WTC11 (cell line): ENCODE measurements at places on chromosomes 5 and 9. TPM values are rescaled to one million over a fixed set of nuclear protein-coding genes. Genes with fewer than 3 reads are reported as not detected.

The RLN2 gene
- 4.0 to 4.7 TPM (median 4.3 TPM) in 3 replicates for total RNA-seq

- no peak for DNase-seq
These were observed 14.4 kb upstream of the TMEM245 start for GRCh38 chr9:109134167-109134578.

GRCh38 chr9:87713278-87713987 is 12.5 kb upstream of the CTSL start:
- DNase-seq, result no peak

- no peak for DNase-seq
These were observed 205.7 kb downstream of the GAS1 start for GRCh38 chr9:86741311-86742208.

- no peak for DNase-seq
These were observed 21.0 kb upstream of the RALGDS start for GRCh38 chr9:133141833-133142595.

DNA sequence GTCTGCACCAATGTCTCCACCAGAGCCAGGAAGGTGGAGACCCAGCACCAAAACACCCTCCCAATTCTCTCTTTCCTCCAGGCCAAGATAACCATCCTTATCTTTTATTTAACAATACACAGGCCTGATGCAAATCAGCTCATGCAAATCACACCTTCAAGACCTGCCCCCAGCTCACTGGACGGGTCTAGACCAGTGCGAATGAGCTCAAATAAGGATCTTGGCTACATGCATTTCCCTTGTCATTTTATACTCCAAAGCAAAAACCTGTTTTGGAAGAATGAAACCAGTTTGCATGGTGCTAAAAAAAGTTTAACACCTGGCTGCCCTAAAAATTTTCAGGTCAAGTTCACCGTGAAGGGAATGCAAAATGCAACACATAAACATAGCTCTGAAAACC is 31.9 kb upstream of the DAPK1 start:
- no peak for DNase-seq

- DNase-seq, result no peak
These were observed 24.2 kb upstream of the KIF12 start for GRCh38 chr9:114123031-114123977.

DNA sequence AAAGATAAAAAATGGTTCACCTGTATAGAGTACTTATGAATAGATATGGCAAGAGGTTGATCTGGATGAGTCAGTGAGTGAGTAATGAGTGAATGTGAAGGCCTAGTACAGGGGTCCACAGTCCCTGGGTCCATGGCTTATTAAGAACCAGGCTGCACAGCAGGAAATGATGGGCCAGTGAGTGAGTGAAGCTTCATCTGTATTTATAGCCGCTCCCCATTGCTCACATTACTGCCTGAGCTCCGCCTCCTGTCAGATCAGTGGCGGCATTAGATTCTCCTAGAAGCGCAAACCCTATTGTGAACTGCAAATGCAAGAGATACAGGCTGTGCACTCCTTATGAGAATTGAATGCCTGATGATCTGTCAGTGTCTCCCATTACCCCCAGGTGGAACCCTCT is 307.7 kb upstream of the ZNF608 start:
- DNase-seq, result no peak

- peak; percentile 79 for DNase-seq
These were observed 422.6 kb downstream of the EFNA5 start for GRCh38 chr5:107248066-107248695.

GRCh38 chr9:69215774-69216485 is 41.9 kb downstream of the TJP2 start:
- DNase-seq, result no peak

- peak; percentile 34 for DNase-seq
These were observed 732 bp downstream of the GBGT1 start for GRCh38 chr9:133162861-133163503.

DNA sequence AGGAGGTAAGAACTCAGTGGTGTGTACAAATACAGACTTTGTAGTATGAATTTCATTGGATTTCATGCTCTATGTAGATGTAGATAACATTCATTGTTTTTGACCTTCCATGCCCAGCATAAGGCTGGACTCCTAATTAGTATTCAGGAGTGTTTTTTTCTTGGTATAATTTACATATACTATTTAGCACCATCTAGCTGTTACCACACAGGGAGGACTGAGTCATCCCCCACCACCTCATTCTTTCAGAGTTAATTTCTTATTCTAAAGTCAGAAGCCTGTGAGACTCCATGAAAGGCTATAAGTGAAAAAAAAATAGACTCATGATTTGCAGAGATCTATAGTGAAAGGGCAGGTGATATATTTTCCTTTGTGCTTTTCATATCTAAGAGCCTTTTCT is 555.0 kb downstream of the PRR16 start:
- no peak for DNase-seq

- no peak for DNase-seq
These were observed 28.4 kb upstream of the AOPEP start for GRCh38 chr9:94697972-94698581.

DNA sequence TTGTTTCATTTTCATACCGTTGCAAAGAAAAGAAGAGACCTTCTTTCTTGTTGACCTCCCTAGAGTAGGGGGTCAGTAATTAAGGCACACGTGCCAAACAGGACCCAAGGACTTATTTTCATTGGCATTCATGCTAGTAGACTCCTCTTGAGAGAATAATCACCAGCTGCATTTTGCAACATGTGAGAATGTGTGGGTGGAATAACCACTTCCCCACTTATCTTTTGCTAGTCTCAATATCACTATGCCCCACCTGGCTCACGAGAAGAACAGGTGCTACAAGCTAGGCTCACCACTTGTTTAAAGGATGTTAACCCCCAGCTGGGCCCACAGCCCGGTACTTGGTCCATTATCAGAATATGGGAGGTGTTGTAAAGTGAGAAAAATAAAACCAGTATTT is 460.7 kb upstream of the MEF2C start:
- no peak for DNase-seq

DNA sequence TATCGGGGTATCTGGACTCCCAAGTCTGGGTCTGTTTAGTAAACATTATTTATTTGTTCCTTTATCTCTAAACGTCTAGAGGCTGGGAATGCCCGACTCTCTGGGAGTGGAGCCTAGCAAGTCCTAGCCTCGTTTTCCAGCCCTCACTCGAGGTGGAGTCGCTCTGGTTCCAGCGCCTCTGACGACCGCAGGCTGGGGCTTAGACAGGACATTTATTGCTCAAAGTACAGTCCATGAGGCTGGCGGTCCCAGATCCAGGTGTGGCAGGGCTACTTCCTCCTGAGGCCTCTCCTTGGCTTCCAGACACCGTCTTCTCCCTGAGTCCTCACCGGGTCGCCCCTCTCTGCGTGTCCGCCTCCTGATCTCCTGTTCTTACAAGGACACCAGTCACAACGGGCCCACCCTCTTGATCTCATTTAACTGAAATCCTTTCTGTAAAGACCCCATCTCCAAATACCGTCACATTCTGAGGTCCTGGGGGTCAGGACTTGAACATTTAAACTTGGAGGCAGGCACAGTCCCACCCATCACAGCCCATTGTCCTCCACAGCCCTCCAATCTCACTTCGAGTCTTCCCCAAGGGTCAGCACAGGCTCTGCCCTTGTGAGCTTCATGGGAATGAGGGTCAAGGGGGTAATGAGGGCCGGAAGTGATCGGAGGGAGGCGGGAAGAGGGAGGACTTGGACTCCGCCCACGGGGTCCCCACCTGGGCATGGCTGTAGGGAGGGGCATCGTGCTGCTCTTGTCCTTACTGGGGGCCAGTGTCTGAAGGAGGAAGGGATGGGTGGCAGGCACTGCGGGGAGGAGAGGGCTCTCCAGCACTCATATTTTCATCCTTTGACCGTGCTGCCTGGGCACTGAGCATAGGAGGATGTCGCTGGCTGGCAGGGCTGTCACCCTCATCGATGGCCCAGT is 12.2 kb upstream of the CLPTM1L start:
- DNase-seq, result no peak
